ENCODE measurements at places on chromosomes 4 and X.

DNA sequence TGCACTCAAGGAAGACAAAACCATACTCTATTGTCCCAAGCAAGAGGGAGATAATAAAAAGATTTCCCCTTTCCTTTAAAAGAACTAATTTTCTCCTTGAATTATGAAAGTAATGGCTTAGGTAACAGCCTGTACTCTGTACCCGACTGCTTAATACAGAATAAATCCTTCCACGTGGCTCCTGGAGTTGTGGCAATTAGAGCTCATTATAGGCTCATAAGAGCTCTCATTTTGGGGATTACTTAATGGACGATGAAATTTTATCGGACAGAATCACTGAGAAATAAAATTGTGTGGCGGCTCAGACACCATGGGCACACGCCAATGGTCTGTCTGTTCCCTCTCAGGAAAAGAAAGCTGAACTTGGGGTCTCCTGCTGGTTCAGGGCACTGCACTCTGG, 2.8 kb upstream of the GSX2 start:
- DNase-seq = no peak

DNA sequence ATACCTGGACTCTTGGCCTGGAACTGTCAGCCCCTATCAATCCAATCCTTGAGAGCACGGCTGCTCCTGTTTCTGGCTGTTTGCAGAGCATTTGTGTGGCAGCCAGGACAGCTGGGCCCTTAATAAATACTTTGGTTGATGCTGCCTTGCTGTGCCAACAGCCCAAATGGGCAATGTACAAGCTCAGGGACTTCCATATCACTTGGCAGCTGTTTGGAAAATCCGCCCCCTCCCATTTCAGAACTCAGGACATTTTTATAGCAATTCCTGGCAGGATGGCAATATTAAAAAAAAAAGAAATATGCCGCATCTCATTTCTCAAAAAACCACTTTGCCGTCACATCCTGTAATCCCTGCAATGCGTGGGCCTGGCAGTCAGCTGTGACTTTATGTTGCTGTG, 218.9 kb downstream of the HS3ST1 start:
- no peak for DNase-seq

DNA sequence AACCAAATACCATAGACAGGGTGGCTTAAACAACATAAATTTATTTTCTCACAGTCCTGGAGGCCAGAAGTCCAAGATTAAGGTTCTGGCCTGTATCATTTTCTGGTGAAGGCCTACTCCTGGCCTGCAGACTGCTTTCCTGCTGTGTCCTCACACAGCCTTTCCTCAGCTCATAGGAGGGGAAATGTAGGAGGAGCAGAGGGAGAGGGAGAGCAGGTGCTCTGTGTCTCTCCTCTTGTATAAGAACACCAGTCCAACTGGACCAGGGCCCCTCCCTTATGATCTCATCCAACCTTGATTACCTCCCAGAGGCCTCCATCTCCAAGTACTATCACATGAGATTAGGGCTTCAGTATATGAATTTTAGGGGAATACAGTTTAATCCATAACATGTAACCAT, 34.3 kb downstream of the RAPGEF2 start:
- no peak for DNase-seq

GRCh38 chr4:149882251-149882650, 66.6 kb upstream of the IQCM start:
- DNase-seq = no peak

DNA sequence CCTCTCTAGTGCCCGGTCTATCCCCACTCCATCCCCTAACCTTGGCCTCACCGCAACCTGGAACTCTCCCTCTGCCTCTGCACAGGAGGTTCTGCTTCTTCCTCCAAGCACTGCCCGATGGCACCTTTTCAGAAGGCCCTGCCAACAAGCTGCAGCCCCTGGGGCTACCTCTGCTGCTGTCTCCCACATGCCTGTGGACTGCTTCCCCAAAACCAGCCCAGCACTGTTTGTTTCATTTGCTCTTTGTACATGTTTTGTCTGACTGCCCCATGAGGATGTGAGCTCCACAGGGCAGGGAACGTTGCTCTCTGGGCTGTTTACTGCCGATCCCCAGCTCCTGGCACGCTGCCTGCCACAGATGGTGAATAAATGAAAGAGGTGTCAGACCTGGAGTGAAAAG, 85.4 kb downstream of the INTS6L start:
- DNase-seq = no peak
